Bronchial smooth muscle cell (primary cell): ENCODE measurements at places on chromosomes 12 and 14. TPM values are rescaled to one million over a fixed set of nuclear protein-coding genes. Genes with fewer than 3 reads are reported as not detected.

TMEM63C gene
- total RNA-seq: 0.32 TPM in 1 of 2 replicates, not detected in the other

KIF26A gene
- under 0.01 TPM in 1 of 2 replicates, not detected in the other for total RNA-seq

GPR135 gene
- total RNA-seq: 0.94 and 1.7 TPM in 2 replicates

SLC35F4 gene
- total RNA-seq: 0.26 TPM in 1 of 2 replicates, not detected in the other

FAM186B gene
- 0.43 and 0.63 TPM in 2 replicates for total RNA-seq

HOXC11 gene
- total RNA-seq: not detected in 2 replicates

KRT3 gene
- total RNA-seq: not detected in 2 replicates

KRAS gene
- 4.9 and 7.7 TPM in 2 replicates for total RNA-seq

CLEC9A gene
- total RNA-seq: not detected in 2 replicates

CMA1 gene
- not detected in 2 replicates for total RNA-seq

NR2C1 gene
- total RNA-seq: 14.7 and 17.7 TPM in 2 replicates
